ENCODE measurements at places on chromosomes 7 and 10. TPM values are rescaled to one million over a fixed set of nuclear protein-coding genes. Genes with fewer than 3 reads are reported as not detected.

- DNase-seq: no peak
These were observed 21.5 kb downstream of the LRRN3 start for GRCh38 chr7:111112439-111112838.

The MMRN2 gene
- 16.5 TPM for total RNA-seq

The CRYGN gene
- not detected for total RNA-seq

GRCh38 chr7:69599955-69600709 lies 1.9 kb downstream of the AUTS2 start:
- no peak for DNase-seq

GRCh38 chr7:30845426-30846135 lies 66.1 kb upstream of the AQP1 start:
- DNase-seq: no peak

The DTX2 gene
- total RNA-seq: 72.8 TPM

- no peak for DNase-seq
These were observed 41.7 kb downstream of the NPY start for GRCh38 chr7:24325708-24326107.

- DNase-seq: no peak
These were observed 129.8 kb upstream of the PPP1R3A start for GRCh38 chr7:114048386-114049235.

The RARRES2 gene
- total RNA-seq: 22.0 TPM

The COX19 gene
- 15.9 TPM for total RNA-seq

The LAMB4 gene
- 17.3 TPM for total RNA-seq

DNA sequence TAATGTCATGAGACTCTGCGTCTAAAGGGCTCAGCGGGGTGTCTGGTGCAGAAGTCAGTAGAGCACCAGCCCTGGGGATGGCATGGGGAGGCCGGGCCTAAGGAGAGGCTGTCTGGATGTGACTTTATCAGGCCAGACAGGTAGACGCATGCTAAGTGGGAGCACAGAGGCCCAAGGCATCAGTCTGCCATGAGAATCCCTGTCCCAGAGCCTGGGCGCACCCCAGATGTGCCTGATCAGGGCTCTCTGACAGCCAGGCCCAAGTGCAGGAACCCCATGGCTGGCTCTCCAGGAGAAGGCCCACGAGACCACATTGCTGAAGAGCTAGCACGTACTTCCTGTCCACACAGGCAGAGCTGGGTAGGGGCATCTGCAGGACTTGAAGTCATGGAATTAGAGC lies 48.0 kb upstream of the CPXM2 start:
- no peak for DNase-seq

The GLCCI1 gene
- total RNA-seq: 33.8 TPM

The LRIT2 gene
- total RNA-seq: not detected

The ADAM12 gene
- 2.5 TPM for total RNA-seq

The SMKR1 gene
- not detected for total RNA-seq

GRCh38 chr7:2158331-2159175 lies 74.2 kb downstream of the MAD1L1 start:
- DNase-seq: peak; percentile 37

The KLLN gene
- 0.35 TPM for total RNA-seq

The FZD1 gene
- 12.6 TPM for total RNA-seq

- DNase-seq: peak; percentile 41
These were observed 649 bp downstream of the IDE start for GRCh38 chr10:92573091-92573797.

The IGFBP1 gene
- total RNA-seq: not detected

- DNase-seq: no peak
These were observed 122.5 kb downstream of the SLC25A13 start for GRCh38 chr7:96199421-96199820.
